ENCODE measurements at places on chromosomes 2 and 18.
A peak's percentile ranks its signal among the peaks of the same experiment; 100 is the strongest.

- no peak for DNase-seq
These were observed 190.0 kb downstream of the ALPK2 start for GRCh38 chr18:58438958-58439300.

DNA sequence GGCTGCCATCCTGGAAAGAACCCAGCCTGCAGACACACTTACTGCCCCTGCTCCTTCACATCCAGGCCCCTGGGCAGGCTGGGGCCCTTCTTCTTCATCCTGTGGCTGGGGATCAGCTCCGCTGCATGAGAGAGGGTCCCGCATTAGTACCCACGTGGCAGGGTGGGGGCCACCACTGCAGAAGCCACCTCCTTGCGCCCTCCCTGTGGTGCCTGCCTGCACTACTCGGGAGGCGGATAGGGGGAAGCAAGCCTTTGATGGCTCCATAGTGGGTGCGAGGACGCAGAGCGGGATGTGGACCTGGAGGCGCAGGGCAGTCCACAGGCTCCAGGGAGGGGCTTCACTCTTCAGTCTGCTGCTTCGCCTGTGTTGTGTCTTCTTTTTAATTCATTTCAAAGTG lies 46.7 kb downstream of the GPC1 start:
- no peak for DNase-seq

- no peak for DNase-seq
These were observed 127.9 kb upstream of the ACVR2A start for GRCh38 chr2:147716906-147717305.

DNA sequence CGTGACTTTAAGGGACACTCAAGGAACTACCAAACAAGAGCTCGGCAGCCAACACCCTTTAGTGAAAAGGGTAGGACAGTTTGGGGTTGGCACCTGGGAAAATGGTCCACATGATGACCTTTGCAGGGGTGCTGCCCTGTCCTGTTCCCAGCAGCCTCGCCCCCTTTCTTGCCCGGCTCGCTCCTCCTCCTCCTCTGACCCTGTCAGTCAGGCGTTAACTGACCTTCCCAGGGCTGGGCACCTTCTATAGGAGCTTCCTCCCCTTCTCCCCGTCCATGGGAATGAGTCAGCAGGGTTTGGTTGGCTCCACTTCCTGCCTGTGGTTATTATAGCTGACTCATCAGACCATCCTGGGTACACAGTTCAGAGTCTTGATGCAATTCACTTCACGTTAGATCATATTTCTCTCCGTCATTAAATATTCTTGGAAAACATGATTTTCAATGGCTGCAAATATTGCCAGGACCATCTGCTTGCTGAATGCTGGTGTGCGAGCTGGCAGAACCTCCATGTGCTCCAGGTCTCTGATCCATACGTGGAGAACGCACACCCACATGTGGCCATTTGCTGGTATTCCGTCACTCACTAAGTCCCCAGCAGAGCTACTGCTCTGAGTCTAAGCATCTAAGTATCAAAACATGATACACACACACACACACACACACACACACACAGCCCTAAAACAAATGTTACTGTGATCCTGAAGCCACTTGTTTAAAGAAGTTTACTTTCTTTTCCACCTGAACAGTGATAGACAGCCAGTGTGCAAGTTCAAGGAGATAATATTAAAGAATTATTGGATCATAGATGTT lies 185.0 kb downstream of the ANAPC1 start:
- DNase-seq: peak; percentile 90

- DNase-seq: no peak
These were observed 166.1 kb downstream of the SMAD7 start for GRCh38 chr18:48784656-48785055.

DNA sequence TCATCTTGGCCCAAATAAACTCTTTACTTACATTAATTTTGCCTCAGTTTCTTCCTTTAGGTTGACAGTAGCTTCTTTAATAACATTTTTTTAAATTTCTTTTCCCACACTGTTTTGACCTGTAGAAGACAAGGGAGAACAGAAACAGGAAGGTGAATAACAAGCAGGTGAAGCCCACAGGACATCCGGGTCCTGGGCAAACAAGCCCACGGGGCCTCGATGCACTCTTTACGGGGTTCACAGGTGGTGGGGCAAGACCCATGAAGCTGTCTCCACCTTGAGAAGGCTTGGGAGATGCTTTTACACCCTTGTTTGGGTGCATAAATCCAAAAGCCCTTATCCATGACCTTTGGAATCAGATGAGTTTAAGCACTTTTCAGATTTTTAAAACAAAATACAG lies 301.0 kb upstream of the MGAT5 start:
- DNase-seq: no peak
